ENCODE measurements at places on chromosomes 12 and 14.

DNA sequence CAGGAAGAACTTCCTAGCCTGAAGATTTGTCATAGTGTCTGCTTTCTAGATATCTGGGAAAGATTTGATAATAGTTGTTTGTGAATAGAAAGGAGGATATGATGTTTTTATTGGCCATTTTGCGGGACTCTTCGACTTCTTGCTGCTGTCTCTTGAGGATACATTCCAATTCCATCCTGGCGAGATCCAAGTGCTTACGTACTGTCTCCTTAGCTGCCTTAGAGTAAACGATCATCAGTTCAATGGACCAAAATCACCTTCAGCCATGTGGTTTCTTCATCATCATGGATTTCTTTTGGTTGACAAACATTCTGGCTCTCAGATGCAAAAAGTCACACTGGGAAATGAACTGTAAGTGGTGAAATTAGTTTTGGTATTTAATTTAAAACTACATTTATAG is 82.7 kb upstream of the SCN8A start:
- DNase-seq: no peak

GRCh38 chr14:61753631-61754030 is 8.6 kb upstream of the SNAPC1 start:
- DNase-seq: no peak

DNA sequence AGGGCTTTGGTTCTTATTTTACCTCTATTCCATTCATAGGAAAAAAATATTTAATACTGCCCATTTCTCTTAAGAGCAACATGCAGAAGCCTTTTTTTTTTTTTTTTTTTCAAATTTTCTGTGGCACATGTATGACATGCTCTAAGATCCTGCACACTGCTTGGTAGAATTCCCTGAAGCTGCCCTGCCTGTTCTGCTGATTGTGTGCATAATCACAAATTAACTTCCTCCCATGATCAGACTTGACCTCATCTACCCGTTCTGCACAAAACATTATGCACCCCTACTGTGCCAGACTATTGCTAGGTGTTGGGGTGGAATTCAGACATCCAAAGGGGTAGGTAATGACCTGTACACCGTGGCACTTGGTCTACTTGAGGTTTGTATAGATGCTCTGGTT is 22.2 kb downstream of the SUDS3 start:
- no peak for DNase-seq

- DNase-seq: no peak
Measured at GRCh38 chr12:5745251-5745888, 199.7 kb downstream of the ANO2 start.

GRCh38 chr14:54807428-54807827 is 95.2 kb downstream of the GCH1 start:
- DNase-seq: no peak

DNA sequence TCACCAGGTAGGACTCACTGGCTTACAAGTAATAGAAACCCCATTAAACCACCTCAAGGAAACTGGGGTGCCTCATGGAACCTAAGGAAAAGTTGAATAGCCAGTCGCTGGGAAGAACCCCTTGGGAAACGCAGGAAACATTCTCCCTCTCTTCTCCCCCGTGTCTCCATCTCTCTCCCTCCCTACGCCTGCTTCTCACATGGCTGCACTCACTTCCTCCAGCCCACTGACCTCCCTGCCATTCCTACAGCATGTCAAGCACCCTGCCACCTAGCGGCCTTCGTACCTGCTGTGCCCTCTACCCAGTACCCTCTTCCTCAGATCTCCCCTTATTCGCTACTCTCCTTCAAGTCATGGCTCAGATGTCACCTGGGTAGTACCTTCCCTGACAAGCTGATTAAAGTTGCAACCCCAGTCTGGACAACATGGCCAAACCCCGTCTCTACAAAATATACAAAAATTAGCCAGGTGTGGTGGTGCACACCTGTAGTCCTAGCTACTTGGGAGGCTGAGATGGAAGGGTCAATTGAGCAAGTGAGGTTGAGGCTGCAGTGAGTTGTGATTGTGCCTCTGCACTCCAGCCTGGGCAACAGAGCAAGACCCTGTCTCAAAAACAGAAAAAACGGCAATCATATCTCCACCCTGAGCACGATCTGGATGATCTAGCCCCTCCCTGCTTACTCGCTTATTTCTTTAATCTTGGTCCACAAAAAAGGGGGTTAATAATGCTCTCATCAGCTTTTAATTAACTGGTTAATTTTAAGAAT is 6.4 kb upstream of the DTX1 start:
- no peak for DNase-seq

DNA sequence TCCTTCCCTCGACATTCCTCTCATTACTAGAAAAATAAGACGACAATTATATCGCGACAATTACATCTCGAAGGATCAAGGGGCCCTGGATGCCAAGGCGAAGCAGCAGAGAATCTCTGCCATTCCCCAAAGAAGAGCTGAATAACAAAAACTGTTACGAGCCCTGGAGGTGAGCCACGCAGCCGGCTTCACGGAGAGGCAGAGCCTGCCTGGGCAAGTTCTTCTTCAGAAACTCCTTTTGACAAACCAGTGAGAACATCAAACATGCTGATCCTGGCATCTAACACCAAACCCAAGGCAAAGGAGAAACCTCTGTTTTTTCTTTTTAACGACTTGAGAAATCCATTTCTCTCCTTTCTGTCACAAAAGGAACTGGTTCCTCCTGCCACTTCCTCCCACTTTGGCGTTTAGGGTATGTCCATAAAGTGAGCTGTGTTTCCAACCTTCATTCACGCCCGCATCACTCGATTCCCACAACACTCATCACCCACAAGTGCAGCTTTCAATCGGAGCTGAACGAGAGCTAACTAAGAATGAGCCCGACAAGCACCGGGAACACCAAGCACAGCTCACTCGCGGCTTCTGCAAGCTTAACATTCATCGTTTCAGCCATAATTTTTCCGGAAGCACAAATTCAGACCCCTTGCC is 21.5 kb downstream of the CCDC88C start:
- no peak for DNase-seq

DNA sequence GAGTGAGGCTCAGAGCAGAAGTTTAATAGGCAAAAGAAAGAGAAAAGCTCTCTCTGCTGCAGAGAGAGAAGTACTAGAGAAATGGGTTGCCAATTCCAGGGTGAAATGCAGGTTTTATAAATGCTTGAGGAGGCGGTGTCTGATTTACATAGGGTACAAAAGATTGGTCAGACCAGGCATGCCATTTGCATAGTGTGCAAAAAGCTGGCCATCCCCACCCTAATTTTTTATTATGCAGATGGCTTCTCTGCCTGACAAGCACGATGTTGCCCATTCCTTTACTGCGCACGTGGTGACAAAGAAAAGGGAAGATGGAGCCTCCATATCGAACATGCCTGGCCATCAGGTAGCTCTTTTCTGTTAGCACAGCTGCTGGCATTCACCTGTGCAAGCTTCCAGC is 209.3 kb upstream of the PPFIA2 start:
- DNase-seq: peak; percentile 62

DNA sequence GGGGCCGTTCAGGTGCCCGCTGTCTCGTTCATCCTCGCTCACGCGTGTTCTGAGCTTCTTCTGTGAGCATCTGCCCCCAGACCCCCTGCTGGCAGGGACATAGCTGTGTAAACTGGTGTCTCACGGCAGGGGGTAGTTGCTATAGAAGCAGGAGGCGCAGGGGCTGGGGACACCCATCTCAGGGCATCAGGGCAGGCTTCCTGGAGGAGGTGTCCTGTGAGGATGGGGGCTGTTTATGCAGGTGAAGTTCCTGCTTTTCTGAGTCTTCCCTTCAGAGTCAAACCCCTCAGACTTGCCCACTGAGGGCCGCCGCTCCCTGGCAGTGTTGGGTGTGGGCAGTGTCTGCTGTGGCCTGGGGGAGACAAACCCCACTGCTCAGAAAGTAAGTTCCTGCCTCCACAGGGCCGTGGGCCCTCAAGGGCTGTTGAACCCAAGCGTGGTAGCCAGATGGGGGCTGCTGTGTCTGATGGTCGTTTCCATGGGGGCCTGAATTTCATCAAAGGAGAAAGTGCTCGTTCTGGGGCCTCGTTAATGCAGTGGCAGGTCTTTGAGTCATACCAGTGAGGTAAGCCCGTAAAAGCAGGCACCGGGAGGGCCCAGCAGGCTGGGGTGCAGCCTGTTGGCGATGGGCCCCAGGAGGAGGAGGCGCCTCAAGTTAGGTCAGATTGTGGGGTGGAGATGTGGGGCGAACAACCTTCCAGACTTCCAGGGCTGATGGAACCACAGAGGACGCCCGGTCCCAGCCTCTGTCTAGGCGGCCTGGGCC is 23.4 kb downstream of the KIF26A start:
- no peak for DNase-seq

- no peak for DNase-seq
Measured at GRCh38 chr12:130873106-130873795, 1.4 kb downstream of the RAN start.

DNA sequence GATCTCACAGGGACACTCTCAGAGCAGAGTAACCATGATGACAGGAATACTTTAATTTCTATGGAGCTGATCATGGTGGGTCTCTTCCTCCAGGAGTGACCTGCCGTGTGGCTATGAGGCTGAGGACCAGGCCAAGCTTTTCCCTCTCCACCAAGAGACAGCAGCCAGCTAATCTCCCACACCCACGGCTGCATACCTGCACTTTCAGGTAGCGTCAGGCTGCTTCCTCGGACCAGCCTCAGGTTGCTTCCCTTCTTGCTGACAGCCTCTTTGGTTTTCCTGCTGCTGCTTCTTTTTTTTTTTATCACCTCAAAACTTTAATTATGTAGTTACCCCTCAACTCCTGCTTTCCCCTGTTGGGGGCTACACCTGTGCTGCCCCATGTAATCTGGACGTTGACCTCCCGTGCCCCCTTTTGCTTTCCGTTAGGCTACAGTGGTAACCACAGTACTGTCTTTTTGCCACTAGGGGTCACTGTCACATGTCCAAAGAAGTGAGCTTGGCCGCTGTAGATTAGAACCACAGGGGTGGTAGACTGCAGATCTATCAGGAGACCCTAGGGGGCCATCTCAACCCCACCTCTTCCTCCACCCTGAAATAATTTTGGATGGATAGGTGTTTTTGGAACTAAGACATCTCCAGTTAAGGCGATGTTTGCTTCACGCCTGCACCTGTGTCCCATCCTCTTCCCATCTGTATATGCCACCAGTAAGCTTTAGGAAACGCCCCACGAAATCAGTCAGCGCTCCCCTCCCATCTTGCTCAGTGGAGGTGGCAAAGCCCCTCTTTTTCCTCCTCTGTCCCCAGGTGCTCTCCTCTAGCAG is 7.8 kb upstream of the PIP4K2C start:
- DNase-seq: peak; percentile 70

DNA sequence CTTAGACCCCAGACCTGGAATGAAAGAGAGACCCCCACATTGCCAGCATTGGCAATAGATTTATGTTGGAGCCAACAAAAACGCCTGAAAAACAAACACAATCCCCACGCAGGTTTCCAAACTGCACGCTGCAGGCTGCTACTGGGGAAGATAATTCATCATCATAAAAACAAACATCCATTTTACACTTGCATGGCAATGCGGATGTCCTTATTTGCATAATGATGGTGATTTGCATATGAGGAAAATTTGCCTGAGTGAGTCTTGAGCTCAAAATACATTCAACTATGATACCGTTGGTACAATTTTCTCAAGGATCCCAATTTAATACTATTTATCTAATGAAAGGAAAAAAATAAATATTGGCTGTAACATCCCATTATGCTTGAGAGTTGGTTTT is 33.6 kb upstream of the TMEM132D start:
- DNase-seq: no peak

DNA sequence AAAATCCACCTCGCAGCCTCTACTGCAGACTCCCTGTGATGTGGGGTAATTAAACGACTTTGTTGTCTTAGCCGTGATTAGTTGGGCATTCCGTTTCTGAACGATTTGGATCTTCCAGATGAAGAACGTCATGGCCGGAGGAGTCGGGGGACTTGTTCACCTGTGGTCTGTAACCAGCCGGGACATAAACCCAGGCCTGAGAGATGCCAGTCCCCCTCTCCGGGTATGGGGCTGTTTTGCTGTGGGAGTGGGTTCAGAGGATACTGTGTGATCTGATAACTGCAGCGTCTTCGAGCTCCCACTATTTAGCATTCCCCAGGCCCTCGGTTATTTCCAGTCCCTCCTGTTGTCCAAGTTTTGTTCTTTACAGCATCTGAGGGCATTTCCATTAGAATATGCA is 96.1 kb downstream of the PIWIL1 start:
- no peak for DNase-seq

GRCh38 chr12:4269279-4269991 is 4.1 kb upstream of the CCND2 start:
- no peak for DNase-seq

- DNase-seq: no peak
Measured at GRCh38 chr12:126040307-126040706, 975.1 kb downstream of the AACS start.

DNA sequence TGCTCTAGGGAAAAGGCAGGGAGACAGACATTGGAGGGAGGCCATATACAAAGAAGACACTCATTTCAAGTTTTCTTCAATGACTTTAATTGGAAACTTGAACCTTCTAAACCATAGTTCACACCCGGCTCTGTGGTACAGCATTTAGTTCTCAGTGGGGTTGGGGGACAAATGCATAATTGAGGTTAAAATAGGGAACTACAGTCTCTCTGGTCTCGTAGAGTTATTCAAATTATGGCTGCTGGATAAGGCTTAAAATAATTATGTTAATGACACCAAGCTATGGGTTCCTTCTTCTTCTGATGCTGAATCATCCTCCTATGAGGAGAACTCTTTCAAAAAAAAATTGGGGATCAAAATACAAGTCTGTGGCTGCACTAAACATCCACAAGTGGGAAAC is 3.8 kb upstream of the RPAP3 start:
- DNase-seq: no peak

DNA sequence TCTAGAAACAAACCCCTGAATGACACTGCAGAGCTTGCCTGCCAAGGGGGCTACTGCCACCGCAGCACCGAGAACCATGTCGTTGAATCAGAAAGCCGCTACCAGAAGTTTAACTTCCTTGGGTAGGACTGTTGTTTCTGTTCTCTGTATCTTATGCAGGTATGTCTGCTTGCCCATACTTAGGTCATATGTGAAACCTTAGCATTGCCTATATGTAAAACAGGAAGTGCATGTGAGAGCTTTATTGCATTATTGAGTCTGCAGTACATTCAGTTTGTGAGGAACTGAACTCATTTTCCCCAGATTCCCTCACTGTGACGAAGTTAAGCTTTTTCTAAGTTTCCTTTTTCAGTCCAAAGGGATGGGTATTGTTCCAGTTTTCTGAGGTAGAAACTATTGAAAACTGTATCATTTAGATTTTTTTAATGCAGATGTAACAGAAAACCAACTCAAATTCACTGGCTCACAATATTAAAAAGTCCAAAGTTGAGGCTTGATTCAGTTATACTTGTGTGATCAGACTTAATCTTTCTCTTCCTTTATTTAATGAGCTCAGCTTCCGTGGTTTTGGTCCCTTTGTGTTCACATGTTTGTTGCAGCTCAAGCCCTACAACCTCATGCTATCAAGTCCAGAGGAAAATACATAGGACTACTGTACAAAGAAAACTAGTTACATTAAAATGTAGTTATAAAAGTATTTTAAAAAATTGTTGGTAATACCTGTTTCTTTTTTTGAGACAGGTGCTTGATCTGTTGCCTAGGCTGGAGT is 6.9 kb downstream of the FBXO34 start:
- DNase-seq: no peak

DNA sequence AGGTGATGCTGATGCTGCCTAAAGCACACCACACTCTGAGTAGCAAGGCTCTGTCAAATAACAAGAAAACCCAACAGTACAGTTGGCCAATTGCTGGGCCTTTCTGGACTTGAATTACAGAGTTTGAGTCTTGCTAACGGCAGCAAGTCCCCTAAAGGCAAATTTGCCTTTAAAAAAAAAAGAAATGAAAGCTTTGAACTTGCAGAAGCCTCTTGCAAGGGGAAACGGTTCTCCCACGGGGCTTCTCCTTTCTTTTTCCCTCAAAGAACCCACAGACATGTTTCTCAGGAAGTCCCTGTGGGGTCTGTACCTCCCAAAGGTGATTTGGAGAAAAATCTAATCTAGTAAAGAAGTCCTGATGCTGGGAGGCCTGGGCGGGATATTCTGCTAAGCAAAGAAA is 191.3 kb upstream of the MYL2 start:
- no peak for DNase-seq

All from NCI-H748 treated with DMSO at 0.1 percent for 48 hours (cell line).